Kidney (tissue), 22 donors: ENCODE measurements at places on chromosomes 13 and 19.

DNA sequence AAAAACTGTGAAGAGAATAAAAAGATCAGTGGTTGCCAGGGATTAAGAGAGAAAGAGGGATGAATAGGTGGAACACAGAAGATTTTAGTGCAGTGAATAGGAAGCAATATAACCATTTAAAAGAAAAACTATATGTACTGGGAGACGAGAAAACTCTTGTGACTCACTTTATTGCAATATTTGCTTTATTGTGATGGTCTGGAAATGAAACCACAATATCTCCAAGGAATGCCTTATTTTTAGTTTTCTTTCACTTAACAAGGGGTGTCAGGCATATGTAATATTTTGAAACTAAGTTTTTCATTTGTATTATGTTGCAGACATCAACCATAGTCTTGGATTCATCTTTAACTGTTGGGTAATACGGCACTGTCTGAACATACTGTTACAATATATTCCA lies 1308.2 kb downstream of the PCDH9 start:
- DNase-seq: no peak

- no peak for DNase-seq
These were observed 1.4 kb downstream of the NPAS1 start for GRCh38 chr19:47020992-47021496.

DNA sequence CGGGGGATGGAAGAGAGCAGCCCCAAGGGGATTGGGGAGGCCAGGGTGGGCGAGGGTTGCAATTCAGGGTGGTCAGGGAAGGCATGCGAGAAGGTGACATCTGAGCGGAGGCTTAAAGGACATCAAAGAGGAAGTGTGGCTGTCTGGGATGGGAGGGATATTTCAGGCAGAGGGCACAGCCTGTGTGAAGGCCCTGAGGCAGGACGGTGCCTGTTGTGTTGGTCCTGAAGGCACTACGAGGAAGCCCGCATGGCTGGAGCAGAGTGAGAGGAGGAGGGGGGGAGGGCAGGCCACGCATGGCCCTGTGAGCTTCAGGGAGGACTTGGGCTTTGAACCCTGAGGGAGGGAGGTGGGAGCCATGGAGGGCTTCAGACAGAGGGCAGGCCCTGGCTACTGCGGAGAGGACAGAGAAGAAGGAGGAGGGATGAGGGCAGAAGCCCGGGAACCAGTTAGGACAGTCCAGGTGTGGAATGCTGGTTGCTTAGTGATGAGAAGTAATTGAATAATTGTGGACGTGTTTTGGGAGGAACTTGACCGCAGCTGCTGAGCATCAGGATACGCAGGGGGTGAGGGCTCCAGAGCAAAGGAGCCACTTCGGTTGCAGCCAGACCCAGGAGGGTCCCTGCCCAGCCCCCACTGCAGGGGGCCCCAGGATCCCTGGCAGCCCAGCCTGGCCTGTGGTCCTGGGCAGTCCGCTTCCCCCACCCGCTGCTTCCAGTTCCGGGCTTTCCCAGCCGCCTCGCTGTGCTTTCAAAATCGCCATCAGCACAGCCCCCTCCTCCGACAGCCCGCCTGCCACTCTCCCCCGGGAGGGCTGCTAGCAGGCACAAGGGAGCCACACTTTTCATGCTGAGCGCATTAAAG lies 6.2 kb downstream of the TLE6 start:
- peak; percentile 93 for DNase-seq

GRCh38 chr13:45519493-45519892 lies 54.8 kb downstream of the COG3 start:
- DNase-seq: no peak

DNA sequence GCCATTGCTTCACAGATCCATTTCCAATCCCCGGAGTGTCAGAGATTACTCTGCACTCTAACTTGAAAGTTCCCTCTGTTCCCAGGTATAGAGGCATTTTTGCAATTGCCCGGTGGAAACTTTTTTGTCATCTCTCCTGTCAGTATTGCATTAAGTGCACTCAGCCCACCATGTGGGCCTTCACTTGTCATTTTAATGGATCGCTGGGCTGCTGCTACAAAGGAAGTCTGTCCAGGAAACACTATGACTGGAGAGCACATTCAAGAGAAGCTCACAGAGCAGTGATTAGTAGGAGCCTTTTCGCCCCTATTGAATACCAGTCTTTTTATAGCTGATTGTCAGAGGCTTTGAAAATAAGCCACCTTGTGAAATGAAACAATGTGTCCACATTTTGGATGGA lies 180.9 kb downstream of the B3GLCT start:
- DNase-seq: no peak

- no peak for DNase-seq
These were observed 10.6 kb downstream of the FPR2 start for GRCh38 chr19:51771376-51772130.
